GM13976 (cell line): ENCODE measurements at places on chromosomes 2 and 18.

GRCh38 chr2:101947374-101947773 is 44.4 kb upstream of the IL1R2 start:
- DNase-seq = no peak

GRCh38 chr18:23593720-23594119 is 7.4 kb upstream of the NPC1 start:
- no peak for DNase-seq

GRCh38 chr2:216551234-216552068 is 52.8 kb downstream of the RPL37A start:
- DNase-seq = no peak

GRCh38 chr18:32714571-32715148 is 58.2 kb downstream of the KLHL14 start:
- DNase-seq = peak; percentile 42

GRCh38 chr2:128322715-128323554 is 4.3 kb upstream of the HS6ST1 start:
- peak; percentile 41 for DNase-seq

GRCh38 chr2:164688896-164689419 is 67.7 kb upstream of the GRB14 start:
- DNase-seq = no peak
